Stimulated activated CD4-positive, alpha-beta T cell treated with anti-CD3 and anti-CD28 coated beads, Interleukin-15, amount 100 ng/mL, for 48 hours (primary cell): ENCODE measurements at places on chromosomes 12 and 14.

- peak; percentile 88 for DNase-seq
Observed at GRCh38 chr14:100067971-100068959, 3.0 kb downstream of the EVL start.

- DNase-seq: no peak
Observed at GRCh38 chr12:23028158-23028802, 403.3 kb downstream of the ETNK1 start.

GRCh38 chr12:31896514-31897039 lies 62.6 kb upstream of the RESF1 start:
- DNase-seq: peak; percentile 79

GRCh38 chr14:22388669-22389595 lies 200.1 kb downstream of the DAD1 start:
- no peak for DNase-seq

DNA sequence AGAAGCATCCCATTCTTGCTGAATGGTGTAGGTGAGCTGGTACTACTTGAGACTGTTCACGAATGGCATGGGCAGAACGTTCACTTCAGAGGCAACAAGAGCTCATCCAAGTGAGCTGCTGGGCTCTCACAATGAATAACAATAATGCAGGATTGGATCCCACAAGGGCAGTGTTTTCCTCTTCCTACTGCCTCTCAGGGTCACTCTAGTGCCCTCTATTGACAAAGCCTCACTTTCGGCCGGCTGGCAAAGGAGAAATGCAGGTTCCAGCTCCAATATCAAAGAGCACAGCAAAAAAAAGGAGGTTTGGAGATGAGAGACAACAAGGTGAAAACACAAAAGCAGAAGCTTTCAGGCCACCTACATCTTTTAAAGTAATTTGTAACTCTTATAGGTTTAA lies 74.6 kb upstream of the MYF6 start:
- no peak for DNase-seq

GRCh38 chr12:82504409-82504808 lies 146.1 kb downstream of the METTL25 start:
- DNase-seq: no peak

DNA sequence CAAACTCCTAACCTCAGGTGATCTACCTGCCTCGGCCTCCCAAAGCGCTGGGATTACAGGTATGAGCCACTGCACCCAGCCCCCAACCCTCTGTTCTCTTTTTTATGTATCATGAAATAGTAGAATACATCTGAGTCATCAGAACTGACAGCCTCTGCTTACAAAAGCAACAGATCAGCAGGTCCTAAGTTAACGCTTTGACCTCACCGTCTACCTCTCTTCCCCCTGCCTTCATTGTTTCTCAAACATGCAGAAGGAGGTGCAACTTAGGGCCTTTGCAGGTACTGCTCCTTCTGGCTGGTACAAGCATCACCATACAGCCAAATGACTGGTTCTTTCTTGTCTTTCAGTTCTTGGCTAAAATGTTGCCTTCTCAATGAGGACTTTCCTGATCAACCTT lies 249.2 kb downstream of the PAWR start:
- no peak for DNase-seq

- no peak for DNase-seq
Observed at GRCh38 chr12:109877504-109878246, 2.7 kb downstream of the GLTP start.

GRCh38 chr12:120678572-120678971 lies 8.4 kb upstream of the MLEC start:
- DNase-seq: no peak

- DNase-seq: no peak
Observed at GRCh38 chr12:10617863-10618262, 4.5 kb upstream of the MAGOHB start.

DNA sequence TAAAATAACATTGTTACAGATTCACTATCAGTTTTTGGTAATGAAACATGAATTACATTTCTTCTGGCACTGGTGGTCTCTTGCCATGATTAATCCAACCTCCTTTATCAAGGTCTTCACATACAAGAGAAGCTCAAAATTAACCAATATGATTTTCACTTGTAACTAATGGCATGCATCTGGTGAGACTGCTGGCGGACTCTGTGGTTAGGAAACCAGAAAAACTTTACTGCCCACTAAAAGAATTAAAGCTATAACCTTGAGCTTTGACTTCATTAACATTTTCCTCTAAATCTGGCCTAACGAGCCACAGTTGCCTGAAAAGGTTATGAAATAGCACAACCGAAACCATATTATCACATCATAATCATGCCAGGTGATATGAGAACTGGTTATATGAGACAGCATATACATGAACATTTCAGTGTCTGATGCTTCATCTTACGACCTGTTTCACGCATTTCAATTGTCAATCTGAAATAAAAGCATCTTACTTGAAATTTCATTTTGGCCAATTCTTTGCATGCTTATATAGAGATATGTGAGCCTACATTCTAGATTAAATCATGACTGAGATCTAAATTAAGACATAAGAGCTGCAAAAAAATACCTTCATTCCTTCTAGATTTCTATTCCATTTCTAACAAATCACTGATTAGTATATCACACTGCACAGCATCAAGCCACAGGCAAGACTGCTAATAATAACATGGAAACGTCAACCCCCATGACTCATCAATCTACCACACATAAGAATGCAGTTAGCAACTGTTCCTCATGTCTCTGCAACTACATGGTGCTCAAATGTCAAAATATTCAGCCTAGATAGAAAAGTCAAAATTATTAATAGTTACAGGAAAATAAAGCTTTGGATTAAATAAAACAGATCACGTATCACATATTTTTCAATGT lies 89.3 kb downstream of the OSBPL8 start:
- no peak for DNase-seq

GRCh38 chr14:93903342-93904184 lies 23.6 kb upstream of the FAM181A start:
- no peak for DNase-seq

DNA sequence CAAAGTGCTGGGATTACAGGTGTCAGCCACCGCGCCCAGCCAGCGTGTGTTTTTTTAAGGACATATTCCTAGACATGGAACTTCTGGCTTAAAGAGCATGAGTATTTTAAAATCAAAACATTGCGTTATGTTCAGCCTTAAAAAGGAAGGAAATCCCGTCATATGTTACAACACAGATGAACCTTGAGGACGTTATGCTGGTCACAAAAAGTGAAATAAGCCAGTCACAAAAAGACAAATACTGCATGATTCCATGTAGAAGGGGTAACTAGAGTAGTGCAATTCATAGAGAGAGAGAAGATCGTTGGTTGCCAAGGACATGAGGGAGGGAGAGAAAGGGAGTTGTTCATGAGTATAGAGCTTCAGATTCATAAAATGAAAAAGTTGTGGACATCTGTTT lies 53.9 kb downstream of the ACACB start:
- DNase-seq: no peak

GRCh38 chr12:68326716-68327115 lies 5.4 kb downstream of the MDM1 start:
- DNase-seq: no peak

- DNase-seq: no peak
Observed at GRCh38 chr14:78997811-78998210, 827.6 kb downstream of the NRXN3 start.

DNA sequence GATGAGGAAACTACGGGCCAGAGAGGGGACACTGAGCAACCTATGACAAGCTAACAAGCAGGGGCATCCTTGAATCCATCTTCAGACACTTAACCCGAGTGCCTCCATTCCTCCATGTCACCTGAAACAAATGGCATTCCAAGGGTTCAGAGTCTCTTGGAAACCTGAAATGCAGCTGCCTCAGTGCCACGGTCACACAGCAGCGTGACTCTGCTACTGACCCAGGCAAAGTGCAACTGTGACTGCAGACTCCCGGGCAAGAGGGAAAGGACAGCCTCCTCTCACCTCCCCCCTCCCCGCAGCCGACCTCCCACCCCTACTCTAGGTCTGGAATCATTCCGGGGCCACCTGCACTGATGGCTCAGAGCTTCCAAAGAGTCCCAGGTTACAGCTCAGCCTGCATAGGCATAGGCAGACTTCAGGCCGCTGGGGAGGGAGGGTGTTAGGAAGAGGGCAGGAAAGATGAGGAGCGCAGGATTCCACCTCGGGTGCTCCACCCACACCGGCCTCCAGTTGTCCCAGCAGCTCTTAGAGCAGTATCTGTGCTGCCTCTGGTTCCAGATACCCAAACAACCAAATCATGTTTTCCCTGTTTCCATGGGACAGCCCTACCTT lies 53.2 kb downstream of the KCNK10 start:
- DNase-seq: no peak

DNA sequence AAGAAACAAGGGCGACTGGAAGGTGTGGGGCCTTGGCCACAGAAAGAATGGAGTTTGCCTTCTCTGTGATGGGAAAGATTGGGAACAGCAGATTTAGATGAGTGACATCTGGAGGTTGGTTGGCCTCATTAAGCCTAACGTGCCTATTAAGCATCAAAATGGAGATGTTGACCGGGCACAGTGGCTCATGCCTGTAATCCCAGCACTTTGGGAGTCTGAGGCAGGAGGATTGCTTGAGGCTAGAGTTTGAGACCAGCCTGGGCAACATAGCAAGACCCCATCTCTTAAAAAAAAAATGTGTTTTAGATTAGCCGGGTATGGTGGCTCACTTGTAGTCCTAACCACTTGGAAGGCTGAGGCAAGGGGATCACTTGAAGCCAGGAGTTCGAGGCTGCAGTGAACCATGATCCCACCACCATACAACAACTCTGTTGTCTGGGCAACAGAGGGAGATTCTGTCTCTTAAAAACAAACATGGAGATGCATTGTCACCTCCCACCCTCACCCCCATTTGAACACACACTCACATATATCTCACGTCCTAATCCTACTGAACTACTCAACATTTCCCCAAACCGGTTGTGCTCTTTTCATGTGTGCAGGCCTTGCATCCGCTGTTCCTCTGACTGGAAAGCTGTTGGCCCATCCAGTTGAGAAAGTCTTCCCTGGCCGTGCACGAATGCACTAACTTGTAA lies 172.1 kb downstream of the ETV6 start:
- DNase-seq: no peak

GRCh38 chr12:26120561-26121274 lies 4.1 kb downstream of the BHLHE41 start:
- DNase-seq: no peak
